ENCODE measurements at places on chromosomes 5 and 9.

GRCh38 chr5:1484730-1485578 lies 38.8 kb downstream of the LPCAT1 start:
- H3K36me3 ChIP-seq = peaks cover 13% of the 10 kb centered on the region
- H3K27me3 ChIP-seq = no peaks in the 10 kb centered on the region
- no peak for DNase-seq

DNA sequence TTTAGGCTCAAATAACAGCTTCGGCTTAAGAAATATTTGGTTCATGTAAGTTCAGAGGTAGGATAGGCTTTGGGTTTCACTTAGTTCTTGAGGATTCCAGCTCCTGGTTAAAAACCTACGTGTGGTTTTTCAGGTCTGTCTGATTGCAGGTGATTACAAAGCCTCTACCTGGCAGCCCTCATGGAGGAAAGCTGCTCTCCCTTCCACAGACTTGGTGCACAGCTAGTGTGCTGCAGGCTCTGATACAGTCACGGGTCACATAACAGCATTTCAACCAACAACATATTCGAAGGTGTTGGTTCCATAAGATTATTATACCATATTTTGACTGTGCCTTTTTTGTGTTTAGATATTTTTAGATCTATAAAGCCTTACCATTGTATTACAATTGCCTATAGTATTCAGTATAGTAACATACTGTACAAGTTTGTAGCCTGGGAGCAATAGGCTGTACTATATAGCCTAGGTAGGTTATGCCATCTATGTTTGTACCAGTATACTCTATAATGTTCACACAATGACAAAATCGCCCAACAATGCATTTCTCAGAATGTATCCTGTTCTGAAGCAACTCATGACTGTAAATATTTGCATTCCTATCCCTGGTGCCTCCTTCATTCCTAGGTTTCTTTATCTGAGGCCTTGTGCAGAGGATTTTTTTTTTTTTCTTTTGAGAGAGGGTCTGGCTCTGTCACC lies 8.0 kb upstream of the DCP2 start:
- no peaks in the 10 kb centered on the region for H3K27me3 ChIP-seq

DNA sequence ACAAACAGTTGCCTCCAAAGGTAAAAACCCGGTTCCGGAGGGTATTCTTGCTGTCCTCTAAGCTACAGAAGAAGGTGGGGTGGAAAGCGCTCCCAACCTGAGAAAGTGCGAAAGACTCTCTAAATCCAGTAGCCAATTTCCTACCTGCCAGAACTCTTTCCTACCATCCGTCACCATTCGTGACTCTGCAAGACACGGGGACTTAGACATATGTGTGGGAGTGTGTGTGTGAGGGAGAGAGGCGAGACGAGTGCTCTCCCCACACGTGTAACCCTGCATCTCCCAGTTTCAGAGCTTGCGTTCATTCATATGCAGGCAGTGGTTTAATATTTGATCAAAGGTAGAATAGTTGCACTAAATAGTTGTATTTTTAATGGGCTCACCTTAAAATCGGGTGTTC lies 473 bp upstream of the GABRA1 start:
- DNase-seq = no peak
- no peaks in the 10 kb centered on the region for H3K4me1 ChIP-seq
- no peaks in the 10 kb centered on the region for H3K36me3 ChIP-seq
- H3K4me3 ChIP-seq = no peak overlapping the region

DNA sequence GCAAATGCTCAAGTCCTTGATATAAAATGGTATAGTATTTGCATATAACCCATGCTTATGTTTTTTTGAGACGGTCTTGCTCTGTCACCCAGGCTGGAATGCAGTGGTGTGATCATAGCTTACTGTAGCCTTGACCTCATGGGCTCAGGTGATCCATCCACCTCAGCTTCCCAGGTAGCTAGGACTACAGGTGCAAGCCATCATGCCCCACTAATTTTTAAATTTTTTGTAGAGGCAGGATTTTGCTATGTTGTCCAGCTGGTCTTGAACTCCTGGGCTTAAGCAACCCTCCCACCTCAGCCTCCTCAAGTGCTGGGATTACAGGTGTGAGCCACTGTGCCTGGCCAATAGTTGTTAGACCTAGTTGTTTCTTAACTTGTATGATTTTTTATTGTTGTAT lies 17.3 kb downstream of the SLC36A3 start:
- no peak overlapping the region for H3K4me3 ChIP-seq
- no peak overlapping the region for H3K27ac ChIP-seq
- no peaks in the 10 kb centered on the region for H3K36me3 ChIP-seq
- H3K4me1 ChIP-seq = no peaks in the 10 kb centered on the region
- H3K27me3 ChIP-seq = no peaks in the 10 kb centered on the region

DNA sequence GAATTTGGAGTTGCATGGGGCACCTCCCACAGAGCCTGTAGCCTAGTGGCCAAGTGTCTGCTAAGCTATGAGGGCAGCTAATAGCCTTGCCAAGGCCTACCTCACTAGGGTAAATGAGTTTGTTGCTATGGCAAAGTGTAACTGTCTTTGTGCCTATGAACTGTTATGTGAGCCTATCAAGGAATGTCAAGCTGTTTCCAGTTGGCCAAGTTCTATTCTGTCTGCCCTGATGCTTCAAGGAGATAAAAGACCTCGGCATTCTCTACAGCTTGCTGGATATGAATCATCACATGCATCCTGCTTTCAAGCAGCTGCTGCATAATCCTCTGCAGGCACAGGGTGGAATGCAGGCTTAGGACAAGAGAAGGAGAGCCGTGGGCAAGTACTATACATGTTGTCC lies 69.8 kb upstream of the CCDC112 start:
- no peak for DNase-seq
- H3K36me3 ChIP-seq = no peaks in the 10 kb centered on the region
- no peaks in the 10 kb centered on the region for H3K27me3 ChIP-seq
- no peak overlapping the region for H3K27ac ChIP-seq

All from CD8-positive, alpha-beta memory T cell (primary cell).